WTC11 (cell line): ENCODE measurements at places on chromosomes 7 and 10. TPM values are rescaled to one million over a fixed set of nuclear protein-coding genes. Genes with fewer than 3 reads are reported as not detected.

PRKG1 gene
- total RNA-seq: 15.6 to 16.5 TPM (median 15.7 TPM) in 3 replicates

EIF5AL1 gene
- 0.17 to 0.23 TPM (median 0.21 TPM) in 3 replicates for total RNA-seq

SFTPA1 gene
- total RNA-seq: 3.8 to 7.6 TPM (median 4.4 TPM) in 3 replicates

DNA sequence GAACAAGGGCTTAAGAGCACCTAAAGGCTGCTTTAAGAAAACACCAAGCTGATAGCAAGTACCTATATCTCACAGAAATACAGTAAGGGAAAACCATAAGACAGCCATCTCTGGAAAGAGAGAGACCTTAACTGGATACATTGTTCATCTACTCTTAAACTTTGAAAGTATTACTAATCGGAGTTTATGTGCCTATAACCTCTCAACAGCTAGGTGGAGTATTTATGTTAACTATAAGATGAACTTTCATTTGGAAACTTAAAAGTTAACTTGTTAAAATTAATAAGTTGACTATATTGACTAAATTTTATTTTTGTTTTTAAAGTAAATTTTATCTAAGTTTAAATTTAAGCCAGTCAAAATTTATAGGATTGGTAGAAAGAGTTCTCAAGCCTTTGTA, 90.6 kb downstream of the USP6NL start:
- no peak for DNase-seq

GRCh38 chr10:80737209-80737608, 199.5 kb downstream of the SH2D4B start:
- no peak for DNase-seq

DNA sequence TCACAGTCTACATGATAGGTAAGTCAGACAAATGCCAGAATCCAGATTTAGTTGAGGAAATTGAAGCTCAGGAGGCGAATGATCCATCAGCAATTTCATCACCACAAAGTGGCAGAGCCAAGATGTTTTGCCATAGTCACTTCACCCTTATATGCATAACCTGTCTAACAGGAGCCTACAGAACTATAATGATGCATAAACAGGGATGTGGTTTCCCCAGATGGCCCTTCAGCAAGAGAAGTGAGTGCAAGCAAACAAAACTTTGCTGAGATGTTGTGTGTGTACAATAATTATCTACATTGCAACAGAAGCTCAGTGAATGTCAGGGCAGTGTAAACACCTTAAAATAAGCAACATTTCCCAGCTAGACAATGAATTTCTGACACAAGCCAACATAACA, 28.6 kb downstream of the PON3 start:
- DNase-seq: no peak

- no peak for DNase-seq
Measured at GRCh38 chr7:33650828-33651227, 254.5 kb upstream of the BMPER start.

DNA sequence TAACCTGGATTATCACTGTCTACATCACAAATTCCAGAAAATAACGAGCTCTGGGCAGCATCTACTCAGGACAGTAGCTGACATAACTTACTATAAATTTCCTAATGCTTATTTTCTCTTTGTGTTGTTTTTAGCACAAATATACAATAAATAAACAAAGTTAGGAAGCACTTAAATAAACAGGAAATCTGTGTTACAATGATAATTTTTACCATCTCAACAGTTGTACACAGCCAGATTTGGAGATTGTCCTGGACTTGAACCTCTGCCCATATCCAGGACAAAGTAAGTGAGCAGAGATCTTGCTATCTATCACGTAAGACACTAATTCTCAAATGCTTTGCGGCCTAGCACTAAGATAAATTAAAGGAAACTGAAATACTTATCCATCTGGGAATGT, 48.7 kb downstream of the TSPAN12 start:
- no peak for DNase-seq

GRCh38 chr7:29684787-29685650, 121.3 kb upstream of the WIPF3 start:
- peak; percentile 82 for DNase-seq
